ENCODE measurements at places on chromosomes 2 and 18.

DNA sequence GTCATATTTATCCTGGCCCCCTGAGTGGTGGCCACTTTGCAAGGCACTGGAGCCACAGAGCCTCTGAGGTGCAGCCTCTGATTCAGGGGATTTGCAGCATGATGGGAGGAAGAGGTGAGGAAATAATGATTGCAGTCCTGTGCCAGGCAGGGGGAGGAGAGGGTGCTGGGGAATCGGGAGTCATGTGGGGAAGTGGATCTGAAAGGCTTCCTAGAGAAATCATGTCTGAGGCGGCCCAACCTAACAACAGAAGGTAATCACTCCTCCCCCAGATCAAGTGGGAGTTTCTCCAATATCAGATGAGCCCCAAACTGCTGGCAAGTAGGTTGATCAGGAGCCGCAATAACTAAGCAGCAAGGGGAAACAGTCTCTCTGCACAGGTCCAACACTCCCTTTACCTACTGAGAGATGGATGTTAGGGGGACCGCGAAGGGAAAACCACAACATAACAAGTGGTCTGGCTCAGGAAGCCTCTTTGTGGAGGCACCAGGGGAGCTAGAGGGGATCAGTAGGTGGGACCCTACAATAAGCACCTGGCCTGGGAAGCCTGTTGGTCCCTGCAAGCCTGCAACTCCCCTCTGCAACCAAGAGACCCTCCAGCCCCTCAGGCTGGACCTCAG lies 71.8 kb upstream of the NPAS2 start:
- DNase-seq, result no peak

DNA sequence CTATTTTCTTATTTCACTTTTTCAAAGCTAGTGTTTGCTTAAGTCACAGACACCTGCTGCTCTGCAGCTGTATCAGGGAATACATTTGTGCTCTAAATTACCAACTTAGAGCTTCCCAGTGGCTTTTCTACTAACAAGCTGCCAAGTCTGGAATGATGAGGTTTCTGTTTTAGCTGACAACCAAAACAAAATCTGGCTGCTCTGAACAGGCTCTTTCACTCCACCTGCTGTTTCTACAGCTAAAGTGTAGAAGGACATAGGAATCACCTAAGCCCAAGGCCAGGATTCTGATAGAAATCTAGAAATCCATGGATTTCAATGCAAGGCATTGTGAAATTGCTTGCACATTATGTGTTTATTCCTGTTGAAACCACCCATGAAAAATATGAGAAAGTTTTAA lies 201.2 kb downstream of the SUCLG1 start:
- no peak for DNase-seq

GRCh38 chr2:188466761-188467160 lies 175.1 kb downstream of the GULP1 start:
- DNase-seq, result no peak

GRCh38 chr2:190532581-190532980 lies 1.9 kb downstream of the NEMP2 start:
- DNase-seq, result no peak

- DNase-seq, result no peak
These were observed 357.6 kb downstream of the RAD51AP2 start for GRCh38 chr2:17160594-17160993.

DNA sequence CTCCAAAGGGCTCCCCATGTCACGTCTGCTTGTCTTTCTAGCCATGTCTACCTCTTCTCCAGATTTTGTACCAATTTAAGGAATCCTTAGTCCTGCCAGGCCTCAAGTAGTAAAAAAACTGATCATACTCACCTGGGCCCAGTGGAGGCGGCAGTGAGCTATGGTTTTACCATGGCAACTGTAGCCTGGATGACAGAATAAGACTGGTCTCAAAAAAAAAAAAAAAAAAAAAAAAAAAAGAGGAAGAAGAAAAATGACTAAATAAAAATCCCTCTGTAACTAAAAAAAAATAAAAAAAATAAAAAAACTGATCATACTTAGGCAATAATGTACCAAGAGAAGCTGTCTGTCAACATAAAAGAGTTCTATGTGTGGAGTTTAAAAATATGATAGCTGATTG lies 221.6 kb downstream of the NR4A2 start:
- DNase-seq, result no peak

GRCh38 chr18:34223164-34223892 lies 1.4 kb downstream of the NOL4 start:
- DNase-seq, result peak; percentile 23

DNA sequence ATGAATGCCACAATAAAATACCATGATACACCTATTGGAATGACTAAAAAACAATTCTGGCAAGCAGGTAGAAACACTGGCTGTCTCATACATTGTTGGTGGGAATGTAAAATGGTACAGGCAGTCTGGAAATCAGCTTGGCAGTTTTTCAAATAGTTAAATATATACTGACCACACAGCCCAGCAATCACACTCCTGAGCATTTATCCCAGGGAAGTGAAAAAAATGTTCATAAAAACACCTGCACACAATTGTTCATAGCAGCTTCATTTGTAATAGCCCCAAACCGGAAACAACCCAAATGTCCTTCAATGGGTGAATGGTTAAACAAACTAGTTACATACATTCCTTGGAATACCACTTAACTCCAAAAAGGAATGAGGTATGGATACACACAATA lies 137.2 kb downstream of the TFCP2L1 start:
- no peak for DNase-seq

GRCh38 chr2:212520340-212520739 lies 18.3 kb downstream of the ERBB4 start:
- no peak for DNase-seq

GRCh38 chr2:35428548-35428947 lies 927.0 kb upstream of the CRIM1 start:
- DNase-seq, result peak; percentile 3

DNA sequence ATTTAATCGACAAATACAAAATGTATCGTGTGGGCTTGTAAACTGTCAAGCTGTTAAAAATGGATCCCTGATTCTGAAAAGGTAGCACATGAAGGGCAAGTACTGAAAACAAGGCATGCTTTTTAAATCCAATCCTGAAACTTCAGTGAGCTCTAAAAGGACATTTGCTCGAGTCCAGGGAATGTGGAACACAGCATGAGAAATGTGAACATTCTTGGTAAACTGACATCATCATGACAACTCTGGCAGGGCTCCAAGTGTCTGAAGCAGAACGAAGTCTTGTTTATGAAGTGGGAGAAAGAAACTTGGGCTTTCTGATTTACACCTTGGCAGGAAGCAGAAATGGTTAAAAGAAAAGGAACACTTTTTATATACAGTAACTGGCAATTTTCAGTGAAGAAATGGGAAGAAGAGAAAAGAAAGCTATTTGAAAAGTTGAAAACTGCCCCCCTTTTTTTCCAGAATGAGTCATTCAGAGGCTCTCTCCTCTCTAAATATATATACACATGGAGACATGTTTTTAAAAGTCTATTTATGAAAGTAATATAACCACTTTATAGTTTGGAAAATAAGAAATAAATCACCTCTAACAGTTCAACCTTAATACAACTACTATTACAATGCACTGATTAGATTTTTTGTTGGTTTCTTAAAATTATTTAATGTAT lies 120.8 kb downstream of the GAREM1 start:
- DNase-seq, result peak; percentile 16

- no peak for DNase-seq
These were observed 7.1 kb downstream of the CCNYL1 start for GRCh38 chr2:207718521-207718920.

DNA sequence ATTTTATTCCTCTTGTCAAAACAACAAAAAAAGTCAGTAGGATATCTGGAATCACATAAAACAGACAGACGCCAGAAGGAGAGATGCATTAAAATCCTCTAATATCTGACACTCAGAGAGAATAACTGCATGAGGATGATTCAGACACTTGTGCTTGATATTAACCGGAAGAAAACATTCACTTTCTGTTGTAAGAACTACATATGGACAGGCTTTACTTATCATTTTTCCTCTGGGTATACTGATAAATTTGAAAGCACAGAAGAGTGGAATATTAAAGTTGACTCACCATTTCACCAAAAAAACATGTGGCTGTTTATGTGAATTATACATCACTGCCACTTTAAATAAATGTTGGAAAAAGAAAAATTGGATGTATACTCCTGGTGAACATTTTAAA lies 589.1 kb upstream of the CDH2 start:
- no peak for DNase-seq

DNA sequence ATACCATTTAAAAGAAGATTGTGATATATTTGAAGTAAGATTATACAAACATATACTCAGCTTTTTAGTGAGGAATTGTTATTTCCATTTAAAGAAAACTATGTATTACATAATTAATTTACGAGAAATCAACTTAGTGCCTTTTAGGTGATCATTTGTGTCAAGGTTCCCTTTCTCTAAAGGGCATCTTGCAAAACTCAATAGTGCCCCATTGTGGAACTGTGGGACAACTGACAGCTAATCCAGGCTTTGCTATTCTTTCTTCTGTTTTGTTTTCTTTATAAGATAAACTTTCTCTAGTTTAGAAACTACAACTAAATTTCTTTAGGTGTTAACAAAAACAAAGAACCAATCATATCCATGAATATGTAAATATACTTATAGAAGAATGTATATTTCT lies 24.3 kb upstream of the VIT start:
- no peak for DNase-seq

DNA sequence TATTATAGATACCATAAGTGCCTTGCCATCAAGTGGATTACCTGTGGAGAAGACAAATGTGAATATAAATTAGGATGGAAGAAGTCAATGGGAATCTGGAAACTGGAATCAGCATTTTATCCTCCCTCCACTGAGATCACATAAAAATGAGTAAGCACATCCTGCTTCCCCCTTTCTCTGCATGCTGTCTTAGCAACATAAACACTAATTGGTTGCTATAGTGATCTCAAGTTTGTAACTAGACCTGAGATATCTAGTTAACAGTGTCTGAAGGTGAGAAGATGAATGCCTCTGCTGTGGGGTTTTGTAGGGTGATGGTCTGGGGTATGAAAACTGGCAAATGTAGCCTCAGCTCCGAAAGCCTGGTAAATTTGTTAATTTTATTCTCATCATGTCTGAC lies 1357.5 kb upstream of the CELF4 start:
- peak; percentile 61 for DNase-seq

DNA sequence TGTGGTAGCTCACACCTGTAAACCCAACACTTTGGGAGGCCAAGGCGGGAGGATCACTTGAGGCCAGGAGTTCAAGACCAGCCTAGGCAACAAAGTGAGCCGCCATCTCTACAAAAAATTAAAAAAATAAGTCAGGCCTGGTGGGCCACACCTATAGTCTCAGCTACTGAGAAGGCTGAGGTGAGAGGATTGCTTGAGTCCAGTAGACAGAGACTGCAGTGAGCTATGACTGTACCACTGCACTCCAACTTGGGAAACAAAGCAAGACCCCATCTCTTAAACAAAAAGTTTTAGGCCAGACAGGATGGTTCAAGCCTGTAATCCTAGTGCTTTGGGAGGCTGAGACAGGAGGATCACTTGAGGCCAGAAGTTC lies 69.8 kb upstream of the IL1R2 start:
- DNase-seq, result no peak

GRCh38 chr2:127046579-127046978 lies 60.4 kb downstream of the BIN1 start:
- no peak for DNase-seq

DNA sequence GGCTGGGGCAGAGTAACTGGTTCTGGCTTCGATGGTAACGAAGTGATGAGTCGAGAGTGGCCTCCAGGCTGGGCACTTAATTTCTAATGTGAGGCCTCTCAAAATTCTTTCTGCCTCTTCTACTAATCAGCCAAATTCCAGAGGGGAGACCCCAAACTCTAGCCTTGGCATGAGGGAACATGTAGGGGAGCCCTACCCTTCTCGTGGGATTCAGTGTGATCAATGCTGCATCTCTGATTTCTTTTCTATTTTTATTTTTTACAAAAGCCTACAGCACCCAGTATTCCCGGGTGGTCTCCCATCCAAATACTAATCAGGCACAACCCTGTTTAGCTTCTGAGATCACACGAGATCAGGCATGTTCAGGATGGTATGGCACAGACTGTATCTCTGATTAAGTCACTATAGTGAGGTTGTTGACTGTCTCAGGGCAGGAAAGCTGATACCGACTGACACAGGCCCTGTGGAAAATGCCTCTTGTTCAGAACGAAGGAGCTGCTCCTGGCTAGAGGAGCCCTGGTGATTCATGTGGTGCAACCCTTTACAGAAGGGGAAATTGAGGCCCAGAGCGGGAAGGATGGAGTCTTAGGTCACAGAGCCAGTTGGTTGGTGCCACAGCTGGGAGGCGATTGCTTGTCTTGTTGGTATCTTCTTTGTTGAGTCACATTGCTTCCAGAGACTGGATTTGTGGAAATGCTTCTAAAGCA lies 126.3 kb upstream of the HS6ST1 start:
- no peak for DNase-seq

DNA sequence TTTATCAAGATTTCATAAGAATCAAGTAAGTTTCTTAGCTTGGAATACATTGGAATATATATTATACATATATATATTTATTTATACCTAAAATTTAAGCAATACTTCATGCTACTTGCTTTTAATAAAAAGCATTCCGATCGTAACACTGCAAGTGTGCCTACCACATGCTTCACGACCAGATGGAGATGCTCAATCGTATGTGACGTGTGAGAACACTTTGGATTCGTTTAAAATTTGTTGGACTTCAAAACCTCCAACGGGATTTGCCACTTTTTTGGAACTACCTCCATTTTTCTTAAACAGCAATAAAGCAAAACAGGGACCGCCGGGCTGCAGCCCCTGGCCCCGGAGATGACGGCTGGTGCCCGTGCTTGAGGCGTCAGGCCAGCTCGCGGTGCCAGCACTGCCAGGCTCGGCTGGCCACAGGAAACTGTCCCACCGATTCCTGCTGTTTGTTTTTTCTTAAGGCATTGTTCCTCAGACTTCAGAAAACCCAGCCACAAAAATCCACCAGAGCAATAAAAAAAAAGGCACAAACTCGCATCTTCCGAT lies 204.1 kb downstream of the TWIST2 start:
- DNase-seq, result no peak

DNA sequence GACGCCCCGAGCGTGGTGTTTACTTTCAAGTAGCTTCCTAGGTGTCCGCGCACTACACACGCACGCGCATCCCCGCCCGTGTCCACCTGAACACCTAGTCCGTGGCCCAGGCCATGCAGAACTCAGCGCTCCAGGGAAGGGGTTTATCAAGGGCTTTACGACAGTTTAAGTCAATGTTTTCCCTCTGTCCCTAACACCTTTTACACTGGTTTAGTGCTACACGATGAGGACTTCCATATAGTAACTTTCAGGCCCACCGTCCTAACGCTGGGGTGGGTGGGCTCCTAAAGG lies 1.4 kb upstream of the BCL2 start:
- DNase-seq, result peak; percentile 29
